CMK (cell line): ENCODE measurements at places on chromosomes 5 and 9.
A peak's percentile ranks its signal among the peaks of the same experiment; 100 is the strongest.

- DNase-seq = no peak
Measured at GRCh38 chr9:70113403-70114022, 69.9 kb downstream of the MAMDC2 start.

DNA sequence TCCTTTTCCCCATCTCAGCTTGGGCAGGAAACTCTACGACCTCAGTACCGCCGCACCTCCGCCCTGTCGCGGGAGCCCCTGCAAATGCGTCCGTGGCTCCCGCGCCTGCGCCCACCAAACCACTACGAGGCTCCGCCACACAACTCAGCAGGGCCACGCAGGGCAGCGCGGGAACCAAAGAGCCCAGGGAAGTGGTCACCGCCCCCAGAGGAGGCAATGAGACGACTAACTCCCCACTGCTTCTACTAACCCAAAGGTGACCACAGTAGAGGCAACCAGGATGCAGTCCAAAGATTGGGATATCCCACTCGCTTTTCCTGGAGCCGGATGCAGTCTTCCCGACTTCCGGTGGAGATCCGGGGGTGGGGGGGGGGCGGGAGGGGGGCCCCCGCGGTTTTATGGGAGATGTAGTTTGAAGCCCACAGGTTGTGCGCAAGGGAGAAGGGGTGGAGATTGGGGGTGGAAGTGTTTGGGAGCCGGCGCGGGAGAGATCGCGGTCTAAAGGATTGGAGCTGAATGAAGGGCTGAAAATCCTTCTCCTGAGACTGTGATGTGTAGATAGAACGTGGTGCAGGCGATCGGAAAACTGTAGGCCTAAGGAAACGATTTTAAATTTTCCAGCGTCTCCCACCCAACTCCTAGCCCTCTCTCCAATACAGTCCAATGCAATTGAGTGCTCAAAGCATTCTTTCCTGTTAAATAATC is at the start of gene NUDT12:
Gene NUDT12 (minus strand): TSS at position 337 of the 705 bp plus-strand sequence. CDS start 2,541 bp downstream, outside the sequence.
- DNase-seq = peak; percentile 18

- DNase-seq = no peak
Measured at GRCh38 chr5:173866243-173866857, 21.8 kb upstream of the CPEB4 start.

GRCh38 chr5:139251281-139251687 is 42.3 kb upstream of the MATR3 start:
- DNase-seq = no peak

DNA sequence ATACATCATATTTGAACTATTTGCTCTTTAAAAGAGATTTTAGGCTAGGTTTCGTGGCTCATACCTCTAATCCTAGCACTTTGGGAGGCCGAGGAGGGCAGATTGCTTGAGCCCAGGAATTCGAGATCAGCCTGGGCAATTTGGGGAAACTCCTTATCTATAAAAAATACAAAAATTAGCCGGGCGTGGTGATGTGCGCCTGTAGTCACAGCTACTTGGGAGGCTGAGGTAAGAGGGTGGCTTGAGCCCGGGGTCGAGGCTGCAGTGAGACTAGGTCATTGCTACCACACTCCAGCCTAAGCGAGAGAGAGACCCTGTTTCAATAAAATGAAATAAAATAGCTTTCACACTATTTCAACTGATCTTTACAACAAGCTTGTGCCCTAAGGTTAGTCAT is 500 bp upstream of the MRPL22 start:
- DNase-seq = no peak

- no peak for DNase-seq
Measured at GRCh38 chr9:116151966-116152381, 1.6 kb upstream of the PAPPA start.

DNA sequence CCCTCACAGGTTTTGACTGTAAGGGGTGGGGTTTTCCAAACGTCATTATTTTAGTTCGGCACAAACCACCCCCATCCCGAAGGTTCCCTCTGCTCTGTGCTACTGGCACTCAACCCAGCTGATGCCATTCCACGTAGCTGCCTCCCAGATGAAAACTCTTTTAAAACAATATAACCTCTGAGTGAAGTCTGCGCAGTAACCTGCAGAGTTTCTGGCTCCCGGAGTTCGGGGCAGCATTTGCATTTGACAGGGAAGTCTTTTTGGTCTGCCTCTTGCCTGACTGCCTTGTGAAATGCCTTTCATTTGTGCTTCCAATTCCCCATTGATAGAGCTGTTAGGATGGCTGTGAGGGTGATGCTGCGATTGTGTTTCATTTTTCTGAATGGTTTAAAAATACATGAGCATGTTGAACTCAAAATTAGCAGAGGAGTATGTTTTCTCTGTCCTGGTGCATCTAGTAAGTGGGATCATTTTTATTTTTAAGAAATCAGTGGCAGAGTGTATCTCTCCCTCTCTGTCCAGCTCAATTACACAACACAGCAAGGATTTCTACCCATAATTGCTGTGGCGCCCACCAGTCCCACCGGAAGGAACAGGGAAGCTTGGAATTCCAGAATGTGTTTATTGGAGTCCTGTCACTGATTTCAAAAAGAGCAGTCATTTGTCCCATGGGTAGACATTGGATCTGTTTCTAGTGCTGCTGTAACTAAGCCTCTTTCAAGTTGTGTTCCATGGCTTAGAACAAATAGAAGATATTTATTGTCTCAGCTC is 24.8 kb downstream of the ADCY2 start:
- DNase-seq = no peak

- DNase-seq = no peak
Measured at GRCh38 chr9:124584631-124585030, 77.4 kb upstream of the NR5A1 start.

DNA sequence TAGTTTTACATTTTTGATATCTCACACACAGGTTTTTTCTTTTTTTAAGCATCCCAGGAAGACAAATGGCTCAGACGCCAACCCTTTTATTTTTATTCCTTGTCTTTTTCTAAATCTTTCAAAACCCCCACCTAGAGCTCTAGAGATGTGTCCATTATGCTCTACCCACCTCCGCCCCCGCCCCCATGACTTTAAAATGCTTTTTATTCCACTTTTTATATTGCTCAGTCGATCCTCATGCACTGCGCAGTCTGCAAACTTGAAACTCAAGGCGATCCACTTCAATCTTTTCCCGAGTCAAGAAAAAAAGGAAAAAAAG is 411 bp upstream of the MAT2B start:
- no peak for DNase-seq

DNA sequence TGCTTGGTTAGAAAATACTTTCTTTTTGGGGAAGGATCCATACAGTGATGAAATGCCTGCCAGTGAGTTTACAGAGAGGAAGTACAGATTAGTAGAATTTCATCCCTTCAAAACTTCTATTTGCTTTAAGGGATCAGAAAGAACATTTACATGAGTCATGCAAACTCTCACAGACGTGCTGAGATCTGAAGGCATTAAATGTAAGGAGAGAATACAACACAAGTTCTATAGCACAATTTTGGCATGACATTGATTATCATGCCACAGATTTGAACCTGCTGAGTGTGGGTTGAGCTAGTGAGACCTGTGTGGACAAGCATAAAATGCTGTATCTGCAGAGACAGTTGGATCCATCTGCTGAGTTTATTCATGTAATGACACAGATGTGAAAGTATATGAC is 613.6 kb upstream of the SEMA6A start:
- DNase-seq = no peak

GRCh38 chr5:67009028-67009427 is 187.6 kb downstream of the CD180 start:
- DNase-seq = no peak
